CD4-positive, alpha-beta T cell treated with Interleukin-2 at 100 ng/mL for 4 hours (primary cell): ENCODE measurements at places on chromosomes 13 and 19.
A peak's percentile ranks its signal among the peaks of the same experiment; 100 is the strongest.

GRCh38 chr13:42173789-42174343 lies 98.1 kb upstream of the AKAP11 start:
- DNase-seq: no peak

DNA sequence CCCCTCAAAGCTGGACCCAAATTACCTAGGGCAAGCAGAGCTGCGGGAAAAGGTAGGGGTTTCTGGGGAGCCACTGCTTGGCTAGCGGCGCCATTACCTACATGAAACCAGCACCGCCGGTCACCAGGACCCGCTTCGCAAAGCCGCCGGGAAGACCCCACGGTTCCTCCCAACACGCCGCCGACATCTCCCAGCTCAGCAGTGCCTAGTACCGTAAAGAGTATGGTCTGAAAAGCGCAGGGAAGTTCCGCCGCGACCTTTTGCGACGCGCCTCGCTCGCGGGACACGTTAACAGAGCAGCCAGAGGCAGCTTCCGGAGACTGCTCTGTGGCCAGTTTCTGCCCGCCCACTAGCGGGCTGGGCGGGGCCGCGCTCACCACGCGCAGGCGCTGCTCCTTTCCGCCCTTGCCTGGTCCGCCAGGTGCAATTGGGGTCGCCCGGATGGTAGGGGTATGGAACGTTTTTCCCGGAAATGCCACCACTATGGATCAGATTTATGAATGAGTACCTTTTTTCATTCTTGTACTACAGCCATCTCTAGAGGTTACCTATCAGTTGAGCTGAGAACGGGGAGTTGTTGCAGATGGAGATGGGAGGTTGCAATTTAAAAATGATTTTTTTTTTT lies at the start of gene TGDS:
TGDS (minus strand) TSS at position 203 of the 625 bp plus-strand sequence; CDS start at position 187, 16 bp downstream.
- DNase-seq: peak; percentile 90

DNA sequence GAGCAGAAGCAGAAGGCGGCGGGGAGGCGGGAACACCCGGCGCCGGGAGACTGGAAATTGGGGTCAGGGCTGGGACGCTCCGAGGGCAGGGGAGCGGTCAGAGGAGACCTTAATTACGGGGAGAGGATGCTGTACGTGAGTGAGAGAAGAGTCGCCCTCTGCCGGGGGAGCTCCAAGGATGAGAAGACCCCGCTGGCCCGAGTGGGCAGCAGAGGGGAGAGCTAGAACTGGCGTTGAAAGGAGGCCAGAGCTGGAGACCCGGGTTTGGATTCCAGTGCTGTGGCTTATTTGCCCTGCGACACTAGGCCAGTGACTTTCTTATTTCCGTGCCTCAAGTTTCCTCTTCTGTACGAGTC lies 536 bp downstream of the FAM32A start:
- peak; percentile 24 for DNase-seq

GRCh38 chr13:110885516-110885915 lies 29.4 kb downstream of the ANKRD10 start:
- DNase-seq: no peak

- no peak for DNase-seq
Measured at GRCh38 chr19:13127051-13127450, 9.0 kb downstream of the NACC1 start.

GRCh38 chr13:61275251-61275650 lies 140.4 kb downstream of the PCDH20 start:
- DNase-seq: no peak

GRCh38 chr13:32267836-32268439 lies 47.2 kb downstream of the ZAR1L start:
- DNase-seq: peak; percentile 50

DNA sequence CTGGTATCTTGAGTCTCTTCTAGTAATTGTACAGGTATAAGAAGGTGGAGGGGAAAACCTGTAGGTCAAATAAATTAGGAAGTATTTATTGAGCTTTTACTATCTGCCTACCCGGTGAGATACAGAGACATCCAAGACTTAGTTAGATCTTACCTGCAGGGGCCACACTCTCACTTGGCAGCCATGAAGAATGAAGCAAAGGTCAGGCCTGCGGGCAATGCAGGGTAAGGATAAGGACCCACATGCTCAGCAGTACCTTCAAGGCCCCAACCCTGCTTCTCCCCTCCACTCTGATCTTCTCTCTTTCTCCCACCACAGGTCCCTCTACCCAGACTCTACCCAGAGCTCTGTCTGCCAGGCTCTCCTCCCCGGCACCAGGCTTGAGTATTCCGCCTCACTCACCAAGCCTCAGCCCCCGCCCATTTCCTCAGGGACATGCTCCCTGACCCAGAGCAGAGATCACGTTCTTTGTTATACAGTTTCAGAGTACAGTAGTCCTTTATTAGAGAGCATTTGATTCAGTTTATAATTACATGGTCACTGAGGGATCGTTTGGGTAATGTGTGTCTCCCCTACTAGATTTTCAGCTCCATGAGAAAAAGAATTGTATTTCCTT lies 18.9 kb upstream of the CLDN10 start:
- DNase-seq: no peak

GRCh38 chr13:112583592-112584277 lies 4.2 kb downstream of the TUBGCP3 start:
- peak; percentile 15 for DNase-seq
